ENCODE measurements at places on chromosomes 6 and 20.
A peak's percentile ranks its signal among the peaks of the same experiment; 100 is the strongest.

- DNase-seq: no peak
These were observed 122.9 kb upstream of the FOXO3 start for GRCh38 chr6:108437821-108438220.

DNA sequence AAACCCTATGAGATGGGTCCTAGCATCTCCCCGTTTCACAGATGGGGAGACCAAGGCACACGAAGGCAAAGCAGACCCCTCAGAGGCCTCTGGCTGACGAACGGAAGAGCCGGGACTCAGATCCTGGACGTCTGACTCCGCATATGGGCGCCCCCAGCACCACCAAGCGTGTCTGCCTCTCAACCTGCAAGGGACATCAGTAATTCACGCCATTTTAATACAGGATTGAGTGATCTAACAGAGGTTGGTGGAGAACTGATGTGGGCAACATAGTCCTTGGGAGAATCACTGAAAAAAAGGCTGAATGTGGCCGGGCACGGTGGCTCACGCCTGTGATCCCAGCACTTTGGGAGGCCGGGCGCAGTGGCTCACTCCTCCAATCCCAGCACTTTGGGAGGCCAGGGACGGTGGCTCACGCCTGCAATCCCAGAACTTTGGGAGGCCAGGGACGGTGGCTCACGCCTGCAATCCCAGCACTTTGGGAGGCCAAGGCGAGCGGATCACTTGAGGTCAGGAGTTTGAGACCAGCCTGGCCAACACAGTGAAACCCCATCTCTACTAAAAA, 206.6 kb downstream of the DLL1 start:
- no peak for DNase-seq

- DNase-seq: peak; percentile 68
These were observed 44.8 kb upstream of the SLC2A12 start for GRCh38 chr6:134097114-134097707.

- no peak for DNase-seq
These were observed 40.1 kb upstream of the GTSF1L start for GRCh38 chr20:43766917-43767316.

DNA sequence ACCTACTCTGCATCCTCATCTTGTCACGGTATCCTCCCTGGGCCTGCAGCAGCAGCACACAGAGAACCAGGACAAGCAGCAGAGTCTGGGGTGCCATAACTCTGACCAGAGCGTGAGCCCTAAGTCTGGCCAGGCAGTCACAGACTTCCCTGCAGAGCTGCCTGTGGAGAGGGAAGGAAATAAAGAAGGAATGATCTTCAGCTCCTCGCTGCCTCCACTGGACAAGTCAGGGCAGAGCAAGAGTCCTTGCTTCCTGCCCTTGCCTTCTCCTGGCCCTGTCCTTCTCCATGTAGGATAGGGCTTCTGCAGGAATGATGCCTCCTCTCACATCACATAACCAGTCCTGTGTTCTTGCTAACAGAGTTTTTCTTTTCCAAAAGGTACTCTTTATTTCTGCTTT, 15.9 kb upstream of the WFDC11 start:
- no peak for DNase-seq

DNA sequence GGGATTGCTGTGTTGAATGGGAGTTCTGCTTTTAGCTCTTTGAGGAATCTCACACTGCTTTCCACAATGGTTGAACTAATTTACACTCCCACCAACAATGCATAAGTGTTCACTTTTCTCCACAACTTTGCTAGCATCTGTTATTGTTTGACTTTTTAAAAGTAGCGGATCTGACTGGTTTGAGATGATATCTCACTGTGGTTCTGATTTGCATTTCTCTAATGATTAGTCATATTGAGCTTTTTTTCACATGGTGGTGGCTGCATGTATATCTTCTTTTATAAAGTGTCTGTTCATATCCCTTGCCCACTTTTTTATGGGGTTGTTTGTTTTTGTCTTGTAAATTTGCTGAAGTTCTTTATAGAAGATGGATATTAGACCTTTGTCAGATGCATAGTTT, 588.3 kb upstream of the ADGRB3 start:
- DNase-seq: no peak

DNA sequence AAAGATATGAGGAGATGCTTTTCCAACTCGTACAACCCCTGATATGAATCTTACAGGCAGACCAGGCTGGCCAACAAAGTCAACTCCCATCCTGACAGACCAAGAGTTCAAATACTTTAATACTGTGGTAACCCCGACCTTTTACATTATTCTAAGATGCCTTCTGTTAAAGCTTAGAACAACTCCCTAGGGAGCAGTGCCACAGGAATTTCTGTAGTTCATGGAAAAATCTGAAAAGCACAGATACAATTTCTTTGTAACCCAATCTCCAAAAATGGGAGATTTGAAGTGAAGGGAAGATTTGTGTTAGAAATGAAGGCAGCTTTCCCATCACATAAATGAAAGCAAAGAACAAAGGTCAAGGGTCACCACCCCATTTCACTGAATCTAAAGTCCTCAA, 151.3 kb upstream of the BEND6 start:
- DNase-seq: no peak

- peak; percentile 66 for DNase-seq
These were observed 710 bp downstream of the BTBD9 start for GRCh38 chr6:38638941-38639497.

DNA sequence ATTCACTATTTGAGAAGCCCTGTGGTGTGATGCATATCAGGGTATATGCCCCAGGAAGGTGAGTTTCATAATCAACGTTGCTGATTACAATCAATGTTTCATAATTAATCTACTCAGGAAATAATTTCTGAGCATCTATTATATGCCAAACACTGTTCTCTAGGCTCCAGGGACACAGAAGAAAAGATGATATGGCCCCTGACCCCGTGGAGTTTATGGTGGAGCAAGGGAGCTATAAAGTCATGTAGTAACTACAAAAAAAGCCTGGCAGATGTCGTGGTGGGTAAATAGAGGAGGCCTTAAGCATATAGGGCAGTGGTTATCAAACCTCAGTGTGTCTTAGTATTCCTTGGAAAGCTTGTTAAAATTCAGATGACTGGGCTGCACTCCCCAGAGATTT, 40.1 kb upstream of the BCAS1 start:
- no peak for DNase-seq

DNA sequence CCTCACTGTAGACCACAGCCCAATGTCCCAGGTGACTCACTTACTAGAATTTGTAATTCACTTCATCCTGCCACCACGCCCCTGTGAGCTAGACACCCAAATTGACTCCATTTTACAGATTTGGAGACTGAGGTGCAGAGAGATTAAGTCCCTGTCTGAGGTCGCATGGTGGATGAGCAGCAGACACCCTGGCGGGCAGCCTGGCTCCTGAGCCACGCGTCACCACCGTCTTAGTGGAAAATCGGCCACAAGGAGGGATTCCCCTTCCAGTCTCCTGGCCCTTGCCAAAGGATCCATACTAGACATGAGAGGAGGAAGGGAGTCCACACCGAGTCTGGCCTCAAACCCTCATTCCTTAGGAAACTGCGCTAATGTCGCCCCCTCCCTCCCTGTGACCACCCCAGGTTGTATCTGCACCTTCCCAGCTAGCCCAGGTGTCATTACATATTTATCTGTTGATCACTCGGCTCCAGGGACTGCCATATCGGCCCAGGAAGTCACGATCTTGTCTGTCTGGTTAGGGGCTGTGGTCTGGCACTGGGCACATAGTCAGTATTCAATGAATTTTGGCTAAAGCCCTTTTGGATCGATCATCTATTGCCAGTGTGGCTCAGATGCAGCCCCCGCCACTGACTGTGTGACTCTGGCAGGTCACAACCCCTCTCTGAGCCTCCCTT, 25.7 kb upstream of the PTGIS start:
- DNase-seq: no peak

DNA sequence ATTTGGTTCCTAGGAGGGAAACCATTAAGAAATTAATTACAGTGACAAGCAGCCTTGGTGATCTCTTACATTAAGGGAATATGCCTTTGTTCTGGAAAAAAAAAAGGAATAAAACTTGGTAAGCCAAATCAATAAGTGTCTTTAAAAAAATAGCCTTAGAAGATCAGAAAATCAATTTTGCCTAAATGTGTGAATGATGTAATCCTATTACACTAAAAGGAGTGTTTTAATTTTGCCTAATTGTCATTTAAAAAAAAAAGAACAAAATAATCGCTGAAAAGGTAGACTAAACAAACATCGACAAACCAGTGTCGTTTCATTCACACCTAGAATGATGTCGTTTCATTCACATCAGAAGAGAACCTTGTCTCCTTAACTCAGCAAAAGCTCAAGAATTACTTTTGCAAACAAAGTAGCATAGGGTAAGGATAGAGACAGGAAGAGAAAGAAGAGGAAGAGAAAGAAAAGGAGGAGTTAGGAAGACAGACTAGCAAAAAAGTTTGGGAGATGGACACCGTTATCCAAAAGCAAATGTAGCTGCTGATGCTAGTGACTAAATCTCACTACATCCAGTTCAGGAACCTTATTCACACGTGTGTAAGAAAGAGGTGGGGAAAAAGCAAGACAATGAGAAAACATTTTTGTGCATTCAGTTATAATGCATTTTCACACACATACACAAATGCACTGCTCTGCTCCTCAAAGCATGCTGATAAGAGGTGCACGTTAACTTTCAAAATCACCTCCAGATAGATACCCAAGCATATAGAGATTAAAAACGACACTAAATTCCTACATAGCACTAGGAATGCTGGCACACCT, 60.6 kb downstream of the HIVEP2 start:
- DNase-seq: no peak

DNA sequence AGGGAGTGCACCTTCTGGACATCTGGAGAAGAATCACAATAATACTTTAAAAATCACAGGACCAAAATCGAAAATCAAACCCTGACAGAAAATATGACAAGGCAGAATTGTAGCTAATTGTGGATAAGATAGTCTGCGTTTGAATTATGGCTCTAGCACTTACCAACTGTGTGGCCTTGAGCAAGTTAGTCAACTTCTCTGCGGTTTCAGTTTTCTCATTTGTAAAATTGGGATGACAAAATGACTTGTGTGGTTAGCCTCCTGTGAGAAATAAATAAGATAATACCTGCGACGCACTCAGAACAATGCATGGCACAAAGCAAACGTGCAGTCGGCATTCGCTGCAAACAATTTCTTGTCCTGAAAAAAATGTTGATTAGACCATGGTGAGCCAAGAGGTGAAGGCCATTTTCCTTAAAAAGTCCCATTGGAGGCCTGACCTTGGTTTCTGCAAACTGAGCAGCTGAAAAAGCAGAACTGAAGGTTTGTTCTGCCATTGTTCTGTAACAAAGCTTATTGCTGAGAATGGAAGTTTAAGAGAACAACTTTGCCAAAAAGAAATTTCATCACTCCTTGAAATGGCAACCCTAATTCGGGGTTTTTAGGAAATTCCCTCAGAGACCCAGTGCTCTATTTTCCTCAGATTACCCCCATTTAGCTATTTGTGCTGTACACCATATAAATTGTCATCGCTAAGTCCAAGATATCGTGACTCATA, 266.3 kb downstream of the ERMARD start:
- DNase-seq: no peak

- no peak for DNase-seq
These were observed 577.4 kb downstream of the HTR1B start for GRCh38 chr6:76885861-76886301.

- DNase-seq: no peak
These were observed 29.5 kb upstream of the RNGTT start for GRCh38 chr6:88992741-88993552.

GRCh38 chr6:21847711-21848480, 254.3 kb downstream of the SOX4 start:
- DNase-seq: no peak

GRCh38 chr6:42047790-42048405, 2.4 kb upstream of the TAF8 start:
- no peak for DNase-seq

- DNase-seq: no peak
These were observed 868 bp downstream of the CYB5R4 start for GRCh38 chr6:83860359-83860755.

- no peak for DNase-seq
These were observed 22.8 kb downstream of the TGM6 start for GRCh38 chr20:2403291-2404052.

GRCh38 chr20:60491051-60491581, 532.9 kb downstream of the CDH26 start:
- DNase-seq: no peak

- DNase-seq: no peak
These were observed 74.4 kb downstream of the PRL start for GRCh38 chr6:22222469-22222868.

GRCh38 chr6:5215159-5215558, 45.6 kb downstream of the LYRM4 start:
- DNase-seq: no peak

- DNase-seq: no peak
These were observed 63.6 kb downstream of the F13A1 start for GRCh38 chr6:6256886-6257285.

DNA sequence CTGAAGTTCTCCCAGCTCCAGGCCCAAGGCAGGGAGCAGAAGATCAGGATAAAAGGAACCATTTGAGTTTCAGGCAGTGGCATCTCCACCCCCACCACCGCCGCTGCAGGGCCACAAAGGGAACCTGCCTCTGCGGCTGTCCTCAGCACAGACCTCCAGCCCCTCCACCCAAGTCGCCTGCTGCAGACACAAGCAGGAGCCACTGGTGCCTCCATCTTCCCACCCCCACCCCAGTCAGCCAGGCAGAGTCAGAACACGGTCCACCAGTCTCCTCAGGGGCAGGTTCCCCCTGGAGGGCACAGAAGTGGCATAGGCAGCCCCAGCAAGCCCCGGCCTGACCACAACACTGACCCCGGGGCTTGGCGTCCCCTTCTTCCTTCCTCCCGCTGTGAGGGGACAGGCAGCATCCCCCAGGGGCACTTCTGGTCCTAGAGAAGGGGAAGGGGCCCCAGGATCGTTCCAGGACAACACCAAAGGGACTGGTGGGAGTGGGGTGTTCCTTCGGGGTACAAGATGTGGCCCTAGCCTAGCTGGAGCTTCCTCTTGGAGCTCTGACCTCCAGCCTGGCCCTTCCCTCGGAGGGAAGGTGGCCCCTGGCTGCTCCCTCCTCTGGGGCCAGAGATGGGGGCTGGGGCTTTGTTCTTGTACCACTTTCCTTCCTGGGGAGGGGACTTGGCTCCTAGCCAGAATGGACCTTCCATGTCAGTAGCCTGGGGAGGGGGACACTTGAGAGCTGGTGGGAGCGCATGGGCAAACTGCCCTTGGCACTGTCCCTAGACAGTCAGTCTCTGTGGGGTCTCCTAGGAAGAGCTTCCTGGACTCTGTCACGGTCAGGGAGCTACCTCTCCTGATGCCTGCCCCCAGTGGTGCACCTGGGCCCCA, 36.0 kb downstream of the YTHDF1 start:
- DNase-seq: no peak

- no peak for DNase-seq
These were observed 154.8 kb downstream of the PDSS2 start for GRCh38 chr6:107304421-107305025.

DNA sequence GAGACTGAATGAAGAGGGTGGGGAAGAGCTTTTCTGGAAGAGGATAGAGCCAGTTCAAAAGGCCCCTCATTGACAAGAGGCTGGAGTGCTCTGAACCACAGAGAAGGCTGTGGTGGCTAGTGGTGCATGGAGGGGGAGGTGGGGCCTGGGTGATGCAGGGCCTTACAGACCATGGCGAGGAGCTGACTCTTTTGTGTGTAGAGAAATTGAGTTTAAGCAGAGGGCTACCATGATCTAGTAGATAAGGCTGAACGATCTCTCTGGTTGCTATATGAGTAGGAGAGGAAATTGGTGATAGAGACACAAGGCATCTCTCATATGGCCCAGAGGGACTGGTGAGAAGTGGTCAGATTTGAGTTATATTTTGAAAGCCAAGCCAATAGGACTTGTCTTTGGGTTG, 137.6 kb downstream of the UST start:
- DNase-seq: no peak

GRCh38 chr6:155106456-155107115, 111.5 kb downstream of the TIAM2 start:
- DNase-seq: no peak
